ENCODE measurements at places on chromosomes 2 and 18.

DNA sequence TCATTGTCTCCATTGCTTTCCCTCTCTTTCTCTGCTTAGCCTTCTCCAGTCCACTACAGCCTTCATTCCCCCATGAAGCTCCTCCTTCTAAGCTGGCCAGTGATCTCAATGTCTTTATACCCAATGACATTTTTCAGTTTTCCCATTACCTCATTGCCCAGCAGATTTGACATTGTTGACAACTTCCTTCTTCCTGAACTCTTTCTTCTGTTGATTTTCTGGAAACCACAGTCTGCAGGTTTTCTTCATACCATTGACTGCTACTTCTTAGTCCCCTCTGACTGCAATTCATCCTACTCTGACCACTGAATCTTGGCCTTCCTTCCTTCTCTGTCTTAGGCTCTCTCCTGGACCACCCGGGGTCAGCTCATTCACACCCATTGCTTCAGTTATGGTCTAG, 22.9 kb upstream of the SPP2 start:
- H3K4me1 ChIP-seq = 0 out of 2 replicates have a peak, but pooled peaks cover 6% of the 10 kb centered on the region
- H3K27me3 ChIP-seq = peaks cover 7% of the 10 kb centered on the region
- H3K27ac ChIP-seq = no peak overlapping the region
- H3K36me3 ChIP-seq = no peaks in the 10 kb centered on the region

DNA sequence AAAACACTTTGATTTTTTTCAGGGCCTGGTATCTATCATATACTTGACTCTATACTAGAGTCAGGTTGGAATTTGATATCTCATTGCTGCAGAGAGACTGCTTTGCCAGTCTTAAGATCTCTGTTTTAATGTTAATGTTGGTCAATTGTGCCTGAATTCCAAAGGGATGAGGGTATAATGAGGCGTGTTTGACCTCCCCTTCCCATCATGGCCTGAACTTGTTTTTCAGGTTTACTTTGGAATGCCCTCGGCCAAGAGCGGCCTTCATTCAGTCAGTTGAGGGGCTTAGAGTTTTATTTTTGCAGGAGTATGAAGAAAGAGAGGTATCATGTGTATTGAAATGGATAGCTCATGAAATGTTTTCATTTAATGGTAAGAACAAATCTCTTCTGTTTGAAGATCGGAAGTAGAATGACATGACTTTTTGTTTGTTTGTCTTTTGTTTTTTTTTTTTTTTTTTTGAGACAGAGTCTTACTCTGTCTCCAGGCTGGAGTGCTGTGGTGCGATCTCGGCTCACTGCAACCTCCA, 119.0 kb downstream of the KIAA1328 start:
- H3K27me3 ChIP-seq = no peaks in the 10 kb centered on the region
- no peak overlapping the region for H3K27ac ChIP-seq
- H3K4me1 ChIP-seq = no peaks in the 10 kb centered on the region
- H3K4me3 ChIP-seq = no peak overlapping the region

GRCh38 chr2:34480366-34480765, 881.3 kb upstream of the FAM98A start:
- H3K27me3 ChIP-seq = no peaks in the 10 kb centered on the region
- H3K36me3 ChIP-seq = no peaks in the 10 kb centered on the region
- H3K4me1 ChIP-seq = no peaks in the 10 kb centered on the region
- no peak overlapping the region for H3K27ac ChIP-seq

DNA sequence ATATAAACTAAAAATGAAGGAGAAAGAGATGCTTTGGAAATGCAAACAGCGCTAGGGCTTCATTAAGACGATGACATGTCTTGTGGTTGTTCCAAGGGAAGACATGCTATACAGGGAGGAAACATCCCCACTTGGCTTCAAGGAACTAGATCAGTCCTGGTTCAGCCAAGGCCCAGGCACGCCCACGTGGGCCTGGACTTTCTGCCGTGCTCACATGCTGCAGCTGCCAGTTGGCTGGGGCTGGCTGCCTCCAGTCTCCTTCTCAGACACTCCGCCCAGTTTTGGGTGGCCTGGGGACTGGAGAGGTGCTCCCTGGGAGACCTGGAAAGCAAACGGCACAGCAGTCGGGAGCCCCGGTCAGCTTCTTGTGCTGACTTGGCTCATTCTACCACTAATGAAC, 109.6 kb downstream of the GLI2 start:
- no peaks in the 10 kb centered on the region for H3K36me3 ChIP-seq
- peaks cover 3% of the 10 kb centered on the region for H3K27me3 ChIP-seq
- H3K27ac ChIP-seq = no peak overlapping the region

DNA sequence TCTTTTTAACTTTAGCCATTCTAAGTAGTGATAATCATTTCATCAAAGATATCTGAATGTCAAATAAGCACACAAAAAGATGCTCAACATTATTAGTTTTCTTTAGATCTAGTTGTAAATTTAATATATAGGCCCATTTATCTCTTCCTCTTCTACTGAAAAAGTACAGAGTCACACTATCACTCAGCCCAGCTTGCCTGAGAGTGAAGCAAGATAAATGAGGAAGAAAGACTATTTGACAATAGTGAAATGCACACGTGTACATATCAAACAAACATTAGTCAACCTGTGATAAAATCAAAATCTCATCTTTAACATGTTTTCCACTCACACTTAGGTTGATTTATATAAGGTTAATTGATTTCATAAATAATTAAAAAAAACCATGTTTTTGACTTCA, 83.5 kb upstream of the CCDC195 start:
- peaks cover 90% of the 10 kb centered on the region for H3K36me3 ChIP-seq
- no peaks in the 10 kb centered on the region for H3K4me1 ChIP-seq
- no peak overlapping the region for H3K27ac ChIP-seq
- no peak overlapping the region for H3K4me3 ChIP-seq
- DNase-seq = no peak

- no peaks in the 10 kb centered on the region for H3K27me3 ChIP-seq
- no peak overlapping the region for H3K27ac ChIP-seq
- DNase-seq = no peak
- no peaks in the 10 kb centered on the region for H3K4me1 ChIP-seq
- H3K36me3 ChIP-seq = no peaks in the 10 kb centered on the region
Measured at GRCh38 chr18:5879479-5879882, 15.8 kb downstream of the TMEM200C start.

GRCh38 chr2:215361211-215361875, 49.5 kb downstream of the ATIC start:
- peaks cover 7% of the 10 kb centered on the region for H3K36me3 ChIP-seq
- no peak overlapping the region for H3K4me3 ChIP-seq
- no peaks in the 10 kb centered on the region for H3K4me1 ChIP-seq
- DNase-seq = no peak
- H3K27me3 ChIP-seq = no peaks in the 10 kb centered on the region
- H3K27ac ChIP-seq = no peak overlapping the region

DNA sequence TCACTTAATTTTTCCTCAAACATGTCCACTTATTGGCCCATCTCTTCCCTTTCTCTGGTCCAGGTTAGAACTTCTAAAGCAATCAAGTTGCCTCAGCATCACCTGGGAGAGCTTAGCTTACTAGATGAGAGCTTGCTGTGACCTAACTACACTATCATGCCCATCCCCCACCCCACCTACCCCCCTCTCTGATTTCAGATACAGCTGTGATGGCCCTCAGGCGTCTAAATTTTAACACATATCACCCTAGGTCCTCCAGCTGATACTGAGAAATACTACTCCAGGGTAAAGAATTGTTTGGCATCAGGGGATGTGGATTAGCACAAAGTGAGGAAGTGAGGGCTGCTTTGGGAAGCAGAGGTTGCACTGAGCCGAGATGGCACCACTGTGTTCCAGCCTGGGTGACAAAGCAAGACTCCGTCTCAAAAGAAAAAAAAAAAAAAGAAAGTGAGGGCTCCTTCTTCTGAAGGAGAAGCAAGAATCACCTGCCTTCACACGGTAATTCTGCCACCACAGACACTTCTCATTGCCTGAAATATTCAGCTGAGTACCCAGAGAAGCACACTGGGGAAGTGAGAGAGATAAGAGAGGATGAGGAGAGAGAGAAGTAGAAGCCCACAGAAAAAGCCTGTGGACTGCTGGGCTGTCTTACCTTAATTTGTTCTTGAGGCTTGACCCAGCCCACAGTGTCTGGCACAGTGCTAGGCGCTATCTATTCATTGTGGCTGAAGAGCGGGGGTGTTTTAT, 263.4 kb downstream of the ASXL3 start:
- H3K27me3 ChIP-seq = no peaks in the 10 kb centered on the region
- H3K4me3 ChIP-seq = no peak overlapping the region
- H3K36me3 ChIP-seq = no peaks in the 10 kb centered on the region

DNA sequence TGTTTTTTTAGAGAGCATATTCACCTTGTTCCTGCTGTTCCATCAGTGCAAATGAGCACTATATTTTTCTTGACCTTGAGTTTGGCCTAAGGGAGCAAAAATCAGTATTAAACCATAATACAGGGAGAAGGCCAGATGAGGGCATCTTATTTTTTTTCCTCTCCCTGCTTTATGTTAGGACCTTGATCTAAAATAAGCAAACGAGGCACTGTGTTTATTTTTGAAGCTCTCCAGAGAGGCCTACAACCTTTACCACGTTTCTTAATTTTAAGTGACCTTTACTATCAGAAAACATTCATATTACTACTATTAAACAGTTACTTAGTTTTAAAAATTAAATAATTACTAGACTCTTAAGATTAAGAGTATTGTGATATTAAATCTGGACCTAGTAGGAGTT, 100.8 kb downstream of the TANC1 start:
- H3K36me3 ChIP-seq = no peaks in the 10 kb centered on the region
- no peaks in the 10 kb centered on the region for H3K27me3 ChIP-seq
- no peak overlapping the region for H3K27ac ChIP-seq
- no peak overlapping the region for H3K4me3 ChIP-seq

DNA sequence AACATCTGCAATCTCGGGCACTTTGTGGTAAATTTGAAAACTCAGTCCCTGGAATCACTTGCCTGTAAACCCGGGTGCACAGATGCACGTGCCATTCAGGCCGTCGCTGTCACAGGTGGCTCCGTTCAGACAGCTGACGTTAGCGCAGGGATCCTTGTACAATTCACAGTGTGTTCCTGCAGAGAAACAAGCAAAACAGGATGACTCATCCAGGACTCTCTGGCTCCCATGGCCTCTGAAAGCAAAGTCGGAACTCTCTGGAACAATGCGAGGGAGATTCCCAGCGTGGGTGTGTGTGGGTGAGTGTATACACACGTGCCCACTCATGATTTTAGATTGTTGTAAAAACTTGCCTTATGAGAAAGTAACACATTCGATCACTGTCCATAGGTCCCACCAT, 136.1 kb upstream of the PID1 start:
- no peaks in the 10 kb centered on the region for H3K36me3 ChIP-seq
- no peak overlapping the region for H3K4me3 ChIP-seq
- no peaks in the 10 kb centered on the region for H3K27me3 ChIP-seq
- no peaks in the 10 kb centered on the region for H3K4me1 ChIP-seq
- DNase-seq = no peak

GRCh38 chr2:112958428-112959108, 19.2 kb upstream of the IL36G start:
- no peak overlapping the region for H3K27ac ChIP-seq
- peaks cover 12% of the 10 kb centered on the region for H3K27me3 ChIP-seq
- DNase-seq = peak; percentile 52

DNA sequence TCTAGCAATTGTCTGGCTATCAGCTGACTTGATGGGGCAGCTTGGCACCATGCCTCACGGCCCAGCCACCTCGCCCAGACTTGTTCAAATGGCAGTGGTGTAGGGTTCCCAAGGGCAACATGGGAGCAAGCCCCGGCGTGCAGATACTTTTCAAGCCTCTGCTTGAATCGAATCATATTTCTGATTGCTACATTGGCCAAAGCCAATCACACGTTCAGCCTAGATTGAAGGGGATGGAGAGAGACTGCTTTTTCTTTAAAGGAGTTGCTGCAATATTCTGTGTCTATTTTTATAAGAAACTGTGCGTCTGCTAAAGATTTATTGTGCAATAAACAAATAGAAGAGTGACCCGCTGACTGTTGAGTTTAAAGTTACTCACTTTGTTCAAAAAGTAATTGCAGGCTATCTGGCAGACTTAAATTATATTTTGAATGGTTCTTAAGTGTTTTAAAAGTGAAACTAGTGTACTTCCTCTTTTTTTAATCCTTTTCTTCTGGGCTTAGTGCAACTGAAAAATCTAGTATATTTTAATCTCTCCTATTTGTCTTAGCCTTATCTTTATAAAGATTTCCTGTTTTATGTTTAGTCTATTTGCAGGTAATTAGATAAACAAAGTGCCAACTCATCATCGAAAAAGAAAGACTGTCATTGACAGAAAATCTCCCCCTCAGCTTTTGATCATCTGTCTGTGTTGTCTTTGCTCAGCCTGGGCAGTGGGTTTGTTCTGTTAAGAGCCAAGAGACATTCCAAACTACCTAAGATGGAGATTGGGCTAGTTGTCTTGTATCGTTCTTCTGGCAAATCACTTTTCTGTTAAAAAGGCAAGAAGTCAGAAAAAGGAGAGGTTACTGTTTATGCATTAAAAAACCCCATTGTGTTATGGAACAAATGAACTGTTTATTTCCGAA, 156.1 kb downstream of the TPGS2 start:
- no peaks in the 10 kb centered on the region for H3K36me3 ChIP-seq
- no peak for DNase-seq
- H3K4me3 ChIP-seq = no peak overlapping the region
